ENCODE measurements at places on chromosomes 4 and X. TPM values are rescaled to one million over a fixed set of nuclear protein-coding genes. Genes with fewer than 3 reads are reported as not detected.

- no peak for DNase-seq
Observed at GRCh38 chr4:14431155-14432134, 570.8 kb upstream of the CPEB2 start.

DNA sequence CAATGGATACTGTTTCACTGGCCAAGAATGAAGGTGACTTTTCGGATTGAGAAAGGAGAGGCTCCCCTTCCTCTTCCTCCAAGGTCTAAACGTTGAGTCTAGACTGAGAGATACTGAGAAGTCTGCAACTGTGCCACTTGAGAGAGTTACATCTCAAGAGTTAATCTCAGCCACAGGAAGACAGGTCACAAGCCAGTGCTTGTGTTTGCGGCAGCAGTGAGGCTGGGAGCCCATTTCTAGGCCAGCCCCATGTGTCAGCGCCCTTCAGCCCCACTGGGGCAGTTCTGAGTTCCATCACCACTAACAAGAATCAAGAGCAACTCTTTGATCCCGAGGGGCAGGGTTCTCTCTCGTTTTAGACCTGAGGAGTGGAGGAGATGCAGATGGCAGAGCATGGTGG, 7.3 kb upstream of the SEC24D start:
- DNase-seq, result no peak

- DNase-seq, result no peak
Observed at GRCh38 chr4:124288706-124289486, 423.6 kb downstream of the ANKRD50 start.

DNA sequence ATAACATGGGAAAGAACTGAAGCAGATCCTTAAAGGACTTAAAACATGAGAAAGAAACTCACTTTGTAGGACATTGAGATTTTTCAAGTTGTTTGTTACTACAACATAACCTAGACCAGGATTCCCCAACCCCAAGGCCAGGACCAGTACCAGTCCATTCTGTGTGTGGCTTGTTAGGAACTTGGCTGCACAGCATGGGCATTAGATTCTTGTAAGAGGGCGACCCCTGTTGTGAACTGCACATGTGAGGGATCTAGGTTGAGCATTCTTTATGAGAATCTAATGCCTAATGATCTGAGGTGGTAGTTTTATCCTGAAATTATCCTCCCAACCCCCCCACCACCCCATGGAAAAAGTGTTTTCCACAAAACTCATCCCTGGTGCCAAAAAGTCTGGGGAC, 566.1 kb downstream of the KCTD8 start:
- no peak for DNase-seq

UNC5C gene
- 0.23 TPM for total RNA-seq

HSFX2 gene
- 0.37 TPM for total RNA-seq

- DNase-seq, result no peak
Observed at GRCh38 chr4:53240573-53240972, 125.3 kb downstream of the SCFD2 start.

DNA sequence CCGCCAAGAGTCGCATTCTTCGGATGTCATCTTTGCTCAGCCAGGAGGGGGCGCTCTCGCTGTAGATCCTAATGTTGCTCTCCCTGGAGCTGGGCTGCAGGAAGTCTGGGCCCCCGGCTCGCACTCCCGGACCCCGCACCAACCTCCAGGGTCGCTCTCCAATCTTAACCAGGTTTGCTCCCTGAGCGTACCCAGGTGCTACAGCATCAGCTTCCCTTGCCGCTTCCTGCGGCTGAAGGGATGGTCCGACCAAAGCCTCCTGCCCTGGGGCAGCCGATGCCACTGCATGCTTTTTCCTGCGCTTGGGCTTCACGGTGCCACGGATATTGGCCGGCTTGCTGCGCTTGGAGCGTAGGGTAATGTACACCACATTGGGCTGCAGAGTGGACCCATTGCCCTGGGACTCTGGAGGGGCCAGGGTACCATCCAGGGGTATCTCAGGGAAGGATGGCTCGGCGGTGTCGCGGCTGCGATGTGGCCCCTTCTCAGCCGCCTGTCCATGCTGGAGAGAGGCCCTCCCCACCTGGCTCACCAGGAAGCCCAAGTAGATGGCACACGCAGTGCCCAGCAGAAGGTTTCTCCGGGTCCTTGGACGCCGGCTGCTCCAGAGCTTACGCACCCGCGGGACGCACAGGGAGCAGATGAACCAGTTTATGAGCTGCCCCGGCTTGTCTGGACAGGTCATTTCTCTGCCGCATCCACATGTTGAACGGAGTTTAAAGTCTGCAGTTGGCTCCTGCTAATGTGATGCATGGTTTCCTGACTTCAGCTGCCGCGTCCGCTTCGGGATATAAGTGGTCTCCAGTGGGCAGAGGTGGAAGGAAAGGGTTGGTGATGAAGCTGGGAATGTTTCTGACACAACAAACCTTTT, 1.9 kb downstream of the GASK1B start:
- peak; percentile 85 for DNase-seq

TMEM184C gene
- 51.7 TPM for total RNA-seq

DNA sequence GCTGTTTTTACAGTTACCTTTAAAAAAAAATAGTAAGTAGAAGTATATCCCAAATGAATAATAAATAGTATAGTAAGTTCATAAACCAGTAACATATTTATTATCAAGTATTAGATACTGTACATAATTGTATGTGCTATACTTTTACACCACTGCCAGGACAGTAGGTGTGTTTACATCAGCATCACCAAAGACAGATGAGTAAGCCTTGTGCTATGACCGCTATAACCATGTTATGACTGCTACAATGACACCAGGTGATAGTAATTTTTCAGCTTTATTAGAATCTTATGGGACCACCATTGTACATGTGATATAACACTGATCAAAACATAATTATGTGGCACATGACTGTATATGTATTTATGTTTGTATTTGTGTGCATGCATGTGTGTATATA, 27.3 kb downstream of the PABPC4L start:
- no peak for DNase-seq

KLF8 gene
- 0.37 TPM for total RNA-seq

RNF128 gene
- total RNA-seq, result 0.17 TPM

DNA sequence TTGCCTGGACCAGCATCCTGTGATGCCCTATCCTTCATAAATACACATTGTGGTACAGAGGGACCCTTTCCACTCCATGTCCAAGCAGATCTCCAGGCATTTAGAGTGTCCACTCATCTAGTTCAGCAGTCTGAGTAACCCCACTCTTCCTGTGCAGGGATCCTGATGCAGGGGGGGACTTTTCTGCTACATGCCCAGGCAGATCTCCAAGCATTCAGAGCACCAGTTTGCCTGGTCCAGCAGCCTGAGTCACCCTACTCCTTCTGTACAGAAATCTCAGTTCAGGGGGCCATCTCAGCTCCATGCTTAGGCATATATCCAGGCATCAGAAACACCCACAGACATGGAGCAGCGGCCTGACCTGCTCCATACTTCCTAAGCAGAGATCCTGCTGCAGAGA, 1089.8 kb downstream of the FAT4 start:
- DNase-seq, result no peak

FRG2 gene
- not detected for total RNA-seq

- no peak for DNase-seq
Observed at GRCh38 chrX:131741103-131741581, 197.3 kb downstream of the OR13H1 start.

DNA sequence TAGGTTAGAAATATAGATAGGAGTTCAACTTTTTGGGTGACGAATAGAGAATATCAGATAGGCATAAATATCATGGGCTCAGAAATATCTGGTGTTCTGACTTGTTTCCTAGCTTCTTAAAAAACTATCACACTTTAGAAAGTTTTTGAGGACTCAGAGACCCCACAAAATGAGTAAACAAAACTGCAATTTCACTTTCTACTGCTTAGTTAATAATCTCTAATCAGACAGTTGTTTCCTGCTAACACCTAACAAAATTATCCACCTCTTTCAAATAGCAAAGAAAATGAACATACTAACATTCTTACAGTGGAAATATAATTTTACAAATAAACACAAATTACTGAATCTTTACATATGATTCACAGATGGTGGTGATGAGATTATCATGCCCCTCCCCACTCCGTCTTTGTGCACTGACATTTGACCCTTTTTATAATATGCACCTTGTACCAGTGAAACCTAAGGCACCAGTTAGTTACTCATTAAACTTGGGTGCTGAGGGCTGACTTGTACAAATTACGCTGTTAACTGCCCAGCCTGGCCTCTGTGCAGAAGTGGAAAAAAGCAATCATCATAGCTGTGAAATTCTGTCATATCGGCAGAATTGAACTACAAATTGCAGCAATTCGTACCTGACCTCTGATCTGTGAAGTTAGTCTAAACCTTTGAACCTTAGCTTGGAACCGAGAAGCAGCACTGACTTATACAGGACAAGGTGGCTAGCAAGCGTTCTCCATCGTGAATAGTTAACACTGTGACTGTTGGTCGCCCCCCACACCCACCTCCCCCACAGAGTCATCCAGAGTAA, 138.7 kb downstream of the CHRNA9 start:
- DNase-seq, result no peak

- peak; percentile 25 for DNase-seq
Observed at GRCh38 chrX:130176354-130176776, 4.6 kb downstream of the RAB33A start.

DNA sequence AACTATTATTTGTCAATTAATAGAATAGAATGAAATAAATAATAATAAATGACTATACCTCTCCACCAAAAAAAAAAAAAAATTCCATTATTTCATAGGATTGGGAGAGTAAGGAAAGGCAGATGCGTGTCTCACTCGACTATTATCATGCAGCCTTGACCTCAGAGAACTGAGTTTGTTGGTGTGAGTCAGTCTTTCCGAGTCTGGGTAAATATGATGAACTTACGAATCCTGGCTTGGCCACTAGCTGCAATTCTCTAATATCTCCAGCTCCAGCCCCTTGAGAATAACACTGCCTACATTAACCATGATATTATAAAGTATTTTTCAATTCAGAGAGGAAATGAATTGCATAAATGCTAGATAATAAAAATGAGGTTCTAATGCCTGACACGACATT, 46.6 kb upstream of the DHX15 start:
- peak; percentile 74 for DNase-seq

DNA sequence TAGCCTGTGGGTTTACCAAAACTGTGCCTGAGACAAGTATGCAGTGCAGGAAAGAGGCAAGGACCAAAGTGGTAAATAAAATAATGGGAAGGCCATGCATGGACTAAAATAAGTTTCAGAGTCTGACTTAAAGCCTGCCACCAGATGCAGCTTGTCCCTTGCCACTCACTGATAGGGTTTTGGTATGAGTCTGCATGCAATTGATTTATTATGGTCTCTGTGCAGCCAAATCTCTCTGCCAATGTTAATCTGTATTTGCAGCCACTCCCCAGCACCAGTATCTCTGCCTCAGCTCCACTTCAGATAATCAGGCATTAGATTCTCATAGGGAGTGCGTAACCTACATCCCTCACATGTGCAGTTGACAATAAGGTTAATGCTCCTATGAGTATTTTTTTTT, 5.5 kb upstream of the FGF2 start:
- no peak for DNase-seq

DNA sequence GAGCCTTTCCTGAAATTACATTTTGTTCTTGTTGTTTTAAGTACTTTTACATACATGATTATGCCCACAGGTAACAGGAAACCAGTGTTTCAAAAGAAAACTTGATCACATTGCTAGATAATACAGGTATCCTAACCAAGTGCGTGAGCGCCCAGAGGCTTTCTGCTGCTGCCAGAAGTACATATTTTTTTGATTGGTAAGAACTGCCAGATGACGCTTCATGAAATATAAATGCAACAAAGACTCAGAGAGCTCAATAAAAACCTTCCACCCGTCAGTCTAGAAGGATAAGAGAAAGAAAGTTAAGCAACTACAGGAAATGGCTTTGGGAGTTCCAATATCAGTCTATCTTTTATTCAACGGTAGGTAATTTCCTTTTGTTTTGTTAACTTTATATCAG, at the start of gene EPGN:
EPGN (plus strand) TSS at position 256 of the 400 bp plus-strand sequence; CDS start at position 320, 64 bp downstream.
- DNase-seq, result no peak

Measured in dermis blood vessel endothelial cell (primary cell).